ENCODE measurements at places on chromosomes 12 and 14.

DNA sequence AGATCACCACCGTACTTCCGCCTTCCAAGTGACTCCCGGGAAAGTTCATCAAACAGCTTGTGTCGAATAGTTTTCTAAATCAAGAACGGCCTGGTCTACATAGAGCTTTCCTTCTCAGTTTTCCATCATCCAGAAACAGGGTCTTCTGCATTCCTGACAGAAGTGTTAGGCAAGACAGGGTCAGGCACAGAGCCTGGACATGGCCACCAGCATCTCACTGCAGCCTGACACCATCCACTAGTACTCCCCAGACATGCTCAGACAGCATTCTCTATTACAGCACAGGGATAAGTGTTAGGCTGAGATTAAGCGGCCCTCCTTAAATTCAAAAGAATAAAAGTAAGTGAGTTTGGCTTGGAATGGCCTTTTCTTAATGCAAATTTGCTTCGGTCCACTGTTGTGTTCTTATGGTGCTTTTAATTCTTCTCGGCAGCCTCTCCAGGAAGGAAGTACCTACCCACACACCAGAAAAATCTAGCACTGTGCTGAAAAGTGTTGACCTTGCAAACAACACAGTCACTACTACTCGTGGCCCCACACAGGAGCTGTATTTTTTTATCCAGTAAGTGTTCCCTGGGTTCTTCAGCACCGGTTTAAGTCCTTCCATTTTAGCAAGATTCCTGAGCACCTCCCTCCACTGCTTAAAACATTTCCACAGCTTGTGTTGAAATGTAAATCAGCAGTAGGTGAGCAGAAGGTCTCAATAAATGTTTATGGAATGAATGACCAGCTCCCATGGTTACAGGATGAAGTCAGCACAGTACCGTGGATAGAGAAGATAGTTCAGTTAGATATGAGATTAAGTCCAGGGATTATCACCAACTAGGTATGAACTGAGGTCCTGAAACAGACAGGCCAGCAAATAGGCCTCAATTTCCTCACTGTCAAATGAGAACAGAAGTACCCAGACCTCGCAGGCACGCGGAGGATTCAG lies 44.1 kb downstream of the SETD3 start:
- DNase-seq = no peak

GRCh38 chr14:91409928-91410718 lies 7.5 kb downstream of the CCDC88C start:
- no peak for DNase-seq

- DNase-seq = no peak
Observed at GRCh38 chr12:41512497-41512896, 324.4 kb downstream of the PDZRN4 start.

GRCh38 chr12:28933864-28934527 lies 215.1 kb upstream of the FAR2 start:
- no peak for DNase-seq

- DNase-seq = no peak
Observed at GRCh38 chr12:85920324-85920947, 46.3 kb downstream of the NTS start.

GRCh38 chr12:65335021-65335714 lies 56.7 kb downstream of the MSRB3 start:
- no peak for DNase-seq

- no peak for DNase-seq
Observed at GRCh38 chr14:101501858-101502615, 59.3 kb upstream of the DIO3 start.

DNA sequence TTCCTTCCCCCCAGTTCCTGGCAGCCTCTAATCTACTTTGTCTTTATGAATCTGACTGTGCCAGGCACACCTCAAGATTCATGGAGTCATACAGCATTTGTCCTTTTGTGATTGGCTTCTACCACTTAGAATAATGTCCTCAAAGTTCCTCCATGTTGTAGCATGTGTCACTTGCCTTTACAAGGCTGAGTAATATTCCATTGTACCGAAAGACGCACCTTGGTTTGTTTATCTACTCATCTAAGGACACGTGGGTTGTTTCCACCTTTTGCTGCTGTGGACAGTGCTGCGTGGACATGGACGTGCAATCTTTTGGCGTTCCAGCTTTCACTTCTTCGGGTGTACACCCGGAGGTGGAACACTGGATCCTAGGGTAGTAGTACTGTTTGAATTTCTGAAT lies 33.5 kb downstream of the ANAPC7 start:
- DNase-seq = no peak

DNA sequence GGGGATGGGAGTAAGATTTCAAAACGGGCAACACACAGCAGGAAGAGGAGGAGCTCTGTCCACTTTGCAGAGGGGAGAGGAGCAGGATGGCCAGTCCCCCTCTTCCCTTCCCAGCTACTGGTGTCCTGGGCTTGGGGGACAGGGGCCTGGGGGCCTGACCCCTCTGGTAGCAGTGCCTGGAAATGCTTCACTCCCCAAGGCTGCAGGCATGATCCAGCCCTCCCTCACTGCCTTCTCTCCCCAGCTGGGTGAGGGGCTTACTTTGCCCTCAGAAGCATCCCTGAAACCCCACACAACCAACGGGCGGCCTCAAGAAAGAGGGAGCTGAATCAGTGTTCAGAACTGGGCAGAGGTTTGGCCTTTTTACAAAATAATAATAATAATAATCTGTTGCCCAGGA lies 279.5 kb downstream of the DPF3 start:
- DNase-seq = no peak

DNA sequence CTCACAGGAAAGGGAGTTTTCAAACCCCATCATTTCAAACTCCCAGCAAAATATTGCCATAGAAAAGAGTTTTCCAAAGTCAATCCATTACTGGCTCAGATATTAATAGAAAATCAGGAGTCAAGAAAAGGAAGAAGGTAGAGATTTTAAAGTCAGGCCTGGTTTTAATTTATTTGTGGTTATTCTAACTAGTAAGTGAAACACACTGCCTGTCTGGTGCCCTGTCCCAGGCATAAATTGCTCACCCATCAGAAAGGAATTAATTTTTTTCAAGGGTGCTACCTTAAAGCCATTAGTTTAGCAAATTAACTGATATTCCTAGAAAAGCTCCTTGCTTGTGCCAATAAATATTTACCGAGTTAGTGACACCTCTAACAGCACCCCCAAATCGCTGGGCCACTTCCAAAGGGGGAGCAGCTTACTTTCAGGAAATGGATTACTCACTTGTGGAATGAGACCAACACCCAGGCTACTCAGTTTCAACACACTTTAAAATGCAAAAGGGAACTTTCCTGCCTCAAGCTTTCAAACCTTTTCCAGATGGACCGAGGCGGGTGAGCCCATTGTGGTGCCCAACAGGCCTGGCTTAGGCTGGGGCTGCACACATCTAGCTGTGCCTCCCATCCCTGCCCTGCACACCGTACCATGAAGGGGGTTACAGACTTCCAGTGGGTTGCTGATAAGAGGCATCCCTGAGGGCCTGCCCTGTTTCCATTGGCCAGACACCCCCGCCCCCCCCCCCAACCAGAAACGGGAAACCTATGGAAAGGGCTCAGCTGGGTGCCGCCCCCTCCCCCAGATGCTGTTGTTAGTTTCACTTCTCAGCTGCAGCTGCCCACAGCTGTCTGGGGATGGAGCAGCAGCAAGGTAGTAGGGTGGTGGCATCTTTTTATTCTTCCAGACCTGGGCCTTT lies 117.2 kb downstream of the SAMD4A start:
- no peak for DNase-seq

GRCh38 chr12:102812344-102812743 lies 104.7 kb downstream of the PAH start:
- DNase-seq = no peak

- peak; percentile 34 for DNase-seq
Observed at GRCh38 chr12:76158518-76159321, 74.2 kb upstream of the NAP1L1 start.

GRCh38 chr12:118356809-118357256 lies 15.9 kb downstream of the TAOK3 start:
- DNase-seq = no peak

DNA sequence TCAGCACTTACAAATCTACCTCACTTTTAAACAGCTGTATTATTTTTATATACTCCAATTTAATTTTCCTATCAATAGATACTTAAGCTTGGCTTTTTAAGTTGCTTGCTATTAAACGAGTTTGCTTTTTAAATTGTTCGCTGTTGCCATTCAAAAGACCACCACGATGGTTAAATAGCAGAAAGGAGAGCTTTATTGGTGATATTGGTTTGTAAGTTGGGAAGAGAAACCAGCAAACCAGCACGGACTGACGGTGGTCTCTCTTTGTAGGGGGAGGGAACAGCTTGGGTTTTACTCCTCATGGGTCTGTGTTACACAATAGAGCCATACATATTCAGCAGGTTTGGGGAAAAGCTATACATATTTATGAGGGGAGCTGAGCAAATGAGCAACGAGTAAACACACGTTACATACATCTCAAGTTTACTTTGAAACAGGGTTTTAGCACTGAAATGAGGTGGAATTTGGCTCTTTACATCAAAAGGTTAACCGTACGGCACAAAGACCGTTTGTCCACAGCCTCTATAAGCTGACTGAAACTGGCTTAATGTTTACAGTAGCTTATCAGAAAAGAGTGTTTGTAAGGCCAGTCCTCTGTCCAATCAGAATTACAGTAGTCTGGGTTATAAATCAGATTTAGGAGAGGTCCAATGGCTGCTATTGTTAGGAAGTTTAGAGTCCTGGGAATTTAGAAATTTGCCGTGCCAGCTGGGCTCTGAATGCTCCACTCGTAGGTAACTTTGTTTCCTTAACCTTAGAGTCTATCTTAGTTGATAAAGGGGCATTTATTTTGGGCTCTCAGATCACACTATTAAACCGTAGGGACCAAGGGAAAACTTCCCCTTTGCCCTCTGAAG lies 69.7 kb upstream of the DHRS4 start:
- DNase-seq = no peak

DNA sequence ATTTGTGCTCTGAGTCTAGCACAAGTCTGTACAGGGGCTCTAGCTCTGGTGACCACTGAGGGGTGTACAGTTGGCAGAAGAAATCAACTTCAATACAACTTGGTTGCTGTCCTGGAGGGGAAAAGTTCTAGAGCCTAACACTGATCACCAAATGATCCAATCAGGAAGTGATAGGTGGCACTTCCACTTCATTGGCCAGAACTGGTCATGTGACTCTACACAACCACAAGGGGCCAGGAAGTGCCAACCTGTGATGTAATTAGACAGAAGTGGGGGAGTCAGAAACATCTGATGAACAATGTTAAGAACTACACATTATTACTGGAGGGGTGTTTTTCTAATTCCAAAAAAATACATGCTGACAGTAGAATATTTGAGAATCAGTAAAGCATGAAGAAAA lies 401.6 kb downstream of the VRK1 start:
- DNase-seq = no peak

DNA sequence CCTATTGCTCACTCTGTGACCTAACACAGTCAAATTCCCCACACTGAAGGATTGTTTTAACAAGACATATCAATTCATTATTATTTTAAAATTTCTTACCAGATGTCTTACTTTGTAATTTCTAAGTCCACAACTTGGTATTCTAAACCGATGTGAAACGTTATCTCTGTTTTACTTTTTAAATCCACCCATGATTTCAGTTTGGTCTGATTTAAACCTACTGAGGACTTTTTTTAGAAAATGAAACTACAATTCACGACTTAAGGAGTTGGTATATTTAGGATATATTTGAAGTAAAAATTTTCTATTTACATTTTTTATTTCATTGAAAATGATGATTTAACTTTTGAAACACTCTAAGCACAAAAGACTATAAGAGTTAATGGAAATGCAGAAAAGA lies 35.1 kb upstream of the GRIP1 start:
- no peak for DNase-seq

DNA sequence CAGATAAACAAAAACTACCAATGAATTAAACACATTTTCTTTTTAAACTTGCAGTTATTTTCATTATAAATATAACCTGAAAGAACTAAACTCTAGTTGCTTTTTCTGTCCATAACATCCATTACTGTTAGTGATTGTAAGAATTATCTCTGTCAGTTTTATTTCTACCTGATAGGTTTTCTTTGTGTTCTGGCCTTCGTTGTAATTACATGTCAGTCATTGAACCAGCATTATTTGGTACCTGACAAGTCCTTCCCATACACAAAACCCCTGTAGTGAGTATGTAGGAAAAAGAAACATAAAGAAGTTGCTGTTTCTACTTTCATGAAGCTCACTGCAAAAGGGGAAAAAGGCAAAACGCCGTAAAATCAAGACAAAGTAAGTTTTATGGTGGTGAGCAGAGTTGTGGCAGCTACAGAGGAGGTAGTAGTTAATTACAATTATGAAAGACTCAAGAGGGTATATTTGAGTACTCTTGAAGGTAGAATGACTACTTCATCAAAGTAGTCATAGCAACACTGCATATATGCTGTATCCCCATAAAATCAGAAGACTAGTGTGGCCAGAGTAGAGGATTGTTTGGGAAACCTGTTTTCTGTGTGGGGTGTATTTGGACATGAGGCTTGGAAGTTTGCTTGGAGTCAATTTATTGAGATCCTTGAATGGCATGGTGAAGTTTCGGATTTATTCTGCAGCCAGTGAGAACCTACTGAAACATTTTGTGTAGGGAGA lies 102.8 kb downstream of the SLC5A8 start:
- no peak for DNase-seq

DNA sequence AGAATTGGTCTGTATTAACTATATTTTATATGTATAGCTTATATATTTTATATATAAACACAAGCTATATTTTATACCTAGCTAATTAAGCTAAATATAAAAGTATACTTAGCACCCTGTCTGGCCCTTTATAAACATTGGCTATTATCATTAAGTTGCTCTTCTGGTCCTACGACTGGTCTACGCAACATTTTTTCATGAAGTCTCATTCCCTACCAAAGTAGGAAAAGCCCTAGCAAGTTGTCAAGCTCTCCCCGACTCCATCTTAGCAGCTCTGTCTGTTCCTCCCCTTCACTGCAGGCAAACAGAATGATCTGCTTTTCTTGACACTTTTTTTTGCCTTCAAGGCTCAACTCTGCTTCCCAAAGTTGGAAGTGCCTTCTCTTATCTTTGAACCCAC lies 36.7 kb upstream of the ELK3 start:
- DNase-seq = no peak

GRCh38 chr14:70585231-70585630 lies 15.2 kb downstream of the MED6 start:
- DNase-seq = no peak

DNA sequence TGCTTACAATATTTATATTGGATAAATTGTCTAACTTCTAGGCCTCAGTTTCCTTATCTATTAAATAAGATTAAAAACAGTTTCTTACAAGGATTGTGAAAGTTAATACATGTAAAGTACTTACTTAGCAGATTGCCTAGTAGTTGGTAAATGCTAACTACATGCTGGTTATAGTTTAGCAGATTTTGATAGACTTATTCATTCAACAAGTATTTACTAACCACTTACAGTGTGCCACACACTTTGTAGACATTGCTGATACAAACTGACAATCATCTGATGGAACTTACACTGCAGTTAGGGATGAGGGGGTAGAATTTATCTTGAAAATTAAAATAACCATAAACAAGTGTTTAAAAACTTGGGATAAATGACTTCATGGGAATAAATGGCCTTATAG lies 50.4 kb downstream of the ARID2 start:
- DNase-seq = no peak

GRCh38 chr12:110015132-110015531 lies 15.9 kb downstream of the ANKRD13A start:
- no peak for DNase-seq

- DNase-seq = no peak
Observed at GRCh38 chr14:55274146-55274545, 2.9 kb downstream of the FBXO34 start.
